ENCODE measurements at places on chromosomes 2 and 18.

DNA sequence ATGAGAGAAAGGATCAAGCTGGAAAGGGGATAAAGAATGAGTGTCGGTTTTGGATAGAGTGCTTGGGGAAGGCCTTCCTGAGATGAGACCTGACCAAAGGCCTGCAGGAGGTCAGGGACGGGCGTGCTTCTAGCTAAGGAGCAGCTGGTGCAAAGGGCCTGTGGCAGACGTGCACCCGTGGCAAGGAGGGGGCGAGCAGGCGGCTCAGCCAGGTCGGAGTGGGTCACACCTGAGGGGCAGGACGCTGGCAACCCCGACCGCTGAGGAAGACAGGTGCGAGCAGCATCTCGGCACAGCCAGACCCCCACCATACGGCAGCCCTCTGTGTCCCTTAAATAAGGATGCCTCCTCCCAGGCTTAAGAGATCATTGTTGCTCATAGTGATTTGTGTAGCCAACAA lies 48.1 kb downstream of the ODC1 start:
- no peak for DNase-seq

DNA sequence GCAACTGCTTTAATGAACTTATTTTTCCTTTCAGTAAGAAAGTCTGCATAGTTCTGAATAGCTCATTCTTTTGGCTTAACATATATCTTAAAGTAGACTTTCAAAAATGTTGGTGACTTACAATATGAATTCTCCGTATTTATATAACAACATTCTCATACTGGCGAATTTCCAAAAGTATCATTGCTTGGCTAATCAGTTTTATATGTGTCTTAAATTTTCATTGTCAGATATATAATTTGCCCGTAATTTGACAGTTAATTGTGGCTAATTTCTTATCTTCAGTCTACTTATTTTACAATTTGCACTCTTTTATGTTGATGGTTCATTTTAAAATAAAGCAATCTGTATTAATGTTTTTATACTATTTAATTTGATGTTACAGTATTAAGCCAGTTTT lies 144.9 kb downstream of the ATP9B start:
- no peak for DNase-seq

GRCh38 chr2:33765122-33765521 lies 166.0 kb upstream of the FAM98A start:
- no peak for DNase-seq

- DNase-seq, result no peak
Observed at GRCh38 chr2:127155028-127155581, 48.2 kb upstream of the BIN1 start.

GRCh38 chr2:204796581-204796980 lies 251.3 kb downstream of the PARD3B start:
- no peak for DNase-seq

Measured in NCI-H1105 (cell line).